ENCODE measurements at places on chromosomes 1 and 21.

DNA sequence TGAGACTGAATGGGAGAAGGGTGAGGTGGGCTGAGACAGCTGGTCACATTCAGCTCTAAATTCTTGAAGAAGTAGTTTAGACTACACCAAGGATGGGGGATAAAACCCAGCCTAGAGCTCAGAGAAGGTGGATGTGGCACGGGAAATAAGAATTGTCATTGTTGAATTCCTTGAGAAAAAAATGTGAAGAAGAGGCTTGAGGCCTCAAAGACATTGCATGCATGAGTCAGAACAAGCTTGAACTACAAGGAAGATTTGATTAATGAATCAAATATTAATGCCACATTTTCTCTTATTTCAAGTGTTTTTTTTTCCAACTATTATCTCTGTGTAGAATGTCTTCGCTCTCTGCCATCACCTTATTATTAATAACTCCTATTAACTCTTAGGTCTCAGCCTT lies 58.9 kb downstream of the MAP3K7CL start:
- no peak for DNase-seq

DNA sequence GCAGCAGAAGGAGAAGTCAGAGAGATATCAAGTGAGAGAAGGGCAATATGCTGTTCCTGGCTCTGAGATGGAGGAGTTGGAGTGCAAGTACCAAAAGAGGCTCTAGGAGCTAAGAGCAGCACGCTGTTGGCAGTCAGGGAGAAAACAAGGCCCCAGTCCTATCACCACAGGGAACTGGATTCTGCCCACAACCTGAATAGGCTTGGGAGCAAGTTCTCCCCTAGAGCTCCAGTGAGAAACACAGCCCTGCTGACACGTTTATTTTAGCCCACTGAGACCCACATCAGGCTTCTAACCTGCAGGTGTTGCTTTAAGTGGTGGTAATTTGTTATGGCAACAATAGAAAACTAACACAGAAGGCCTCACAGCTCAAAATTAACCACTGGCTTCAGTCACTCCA lies 31.8 kb upstream of the ZNF644 start:
- no peak for DNase-seq

- no peak for DNase-seq
These were observed 41.2 kb downstream of the GNG12 start for GRCh38 chr1:67792103-67792502.

GRCh38 chr1:53121319-53122172 lies 20.9 kb downstream of the SLC1A7 start:
- peak; percentile 86 for DNase-seq

DNA sequence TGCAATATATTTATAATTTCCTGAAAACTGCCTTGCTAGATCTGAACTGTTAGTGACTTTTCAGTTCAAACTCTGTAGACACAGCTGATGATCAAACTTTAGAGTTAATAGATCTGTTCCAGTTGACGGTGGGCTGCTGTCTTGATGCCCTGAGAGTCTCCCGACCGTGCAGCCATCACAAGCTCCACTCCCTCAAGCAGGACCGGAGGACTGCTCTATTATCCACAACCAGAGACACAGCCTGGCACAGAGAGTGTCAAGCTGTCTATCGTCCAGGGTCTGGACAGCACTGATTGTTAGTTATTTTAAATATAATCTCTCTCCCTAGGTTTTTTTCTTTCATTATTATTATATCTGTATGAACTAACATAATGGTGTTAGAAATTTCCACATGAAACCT lies 8.0 kb downstream of the CHODL start:
- peak; percentile 51 for DNase-seq

- no peak for DNase-seq
These were observed 43.1 kb downstream of the MROH9 start for GRCh38 chr1:170978371-170978910.

DNA sequence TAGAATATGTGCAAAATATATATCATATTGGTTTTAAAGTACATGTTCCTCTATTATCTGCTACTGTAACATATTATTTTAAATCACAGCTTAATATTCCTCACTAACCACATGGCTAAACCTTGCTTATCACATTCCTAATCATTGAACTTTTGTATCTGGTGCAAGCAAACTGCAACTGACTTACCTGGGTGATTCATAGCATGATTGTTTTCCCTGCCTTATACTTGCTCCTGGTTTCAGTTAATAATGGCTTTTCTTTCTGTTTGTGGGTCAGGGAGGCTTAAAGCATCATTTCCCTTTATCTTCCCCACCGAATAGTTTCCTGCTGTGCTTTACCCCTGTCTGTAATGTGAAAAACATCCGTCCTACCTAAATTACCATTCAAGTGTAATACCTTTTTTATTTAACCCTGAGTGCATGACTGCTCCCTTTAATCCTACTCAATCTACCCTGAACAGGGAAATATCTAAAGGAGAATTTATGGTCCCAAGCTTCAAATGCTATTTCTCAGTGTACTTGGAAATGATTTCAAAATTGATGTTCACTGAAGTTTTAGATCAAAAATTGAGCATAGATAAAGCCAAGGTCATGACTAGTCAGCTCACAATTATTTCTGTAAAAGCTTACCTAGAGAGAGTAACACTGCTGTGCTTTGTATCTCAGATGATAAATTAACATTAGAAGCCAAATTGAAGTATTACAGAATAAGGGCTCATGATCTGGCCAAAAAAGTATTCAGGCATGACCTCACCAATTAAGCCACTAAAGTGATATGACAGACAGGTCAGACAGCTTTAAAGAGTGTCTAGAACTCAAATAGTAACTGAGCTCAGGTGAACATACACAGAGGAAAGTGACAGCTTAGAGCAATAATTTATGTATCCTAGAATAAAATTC lies 507.1 kb downstream of the BRINP3 start:
- DNase-seq: no peak

Measured in right forelimb (tissue), 1 donor.